ENCODE measurements at places on chromosomes 7 and 10.
A peak's percentile ranks its signal among the peaks of the same experiment; 100 is the strongest.

GRCh38 chr7:121945480-121946236 lies 72.7 kb downstream of the PTPRZ1 start:
- DNase-seq = no peak

DNA sequence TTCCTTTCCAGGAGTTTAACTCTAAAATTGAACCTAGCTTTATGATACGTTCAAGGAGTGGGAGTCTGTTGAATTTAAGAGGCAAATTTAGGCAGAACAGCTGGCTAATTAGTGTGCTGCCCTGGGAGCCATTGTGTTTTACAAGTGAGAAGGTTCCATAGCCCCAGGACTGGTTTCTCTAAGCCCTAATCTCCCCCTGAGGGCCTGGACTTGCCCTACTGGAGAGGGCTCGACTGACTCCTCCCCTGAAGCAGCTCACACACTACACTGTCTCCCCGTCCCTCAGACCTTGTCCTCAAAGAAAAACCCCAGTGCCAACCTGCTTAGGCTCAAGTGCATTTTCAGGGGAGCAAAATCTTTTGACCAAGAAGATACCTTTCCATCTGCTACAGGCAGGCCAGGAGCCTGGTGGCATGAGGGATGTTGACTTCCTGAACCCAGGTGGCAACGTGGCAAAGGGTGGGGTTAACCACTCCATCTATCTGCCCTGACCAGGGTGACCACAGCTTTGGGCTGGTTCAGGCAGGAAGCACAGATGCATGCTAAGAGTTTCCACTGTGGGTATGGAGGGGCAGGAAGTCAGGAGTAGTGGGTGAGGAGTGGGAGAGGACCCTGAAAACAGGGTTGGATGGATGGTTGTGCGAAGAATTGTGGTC lies 68.9 kb upstream of the CARD11 start:
- peak; percentile 51 for DNase-seq

- no peak for DNase-seq
These were observed 124.2 kb downstream of the TES start for GRCh38 chr7:116334555-116334954.

- no peak for DNase-seq
These were observed 29.6 kb downstream of the MAD1L1 start for GRCh38 chr7:2202901-2203765.

DNA sequence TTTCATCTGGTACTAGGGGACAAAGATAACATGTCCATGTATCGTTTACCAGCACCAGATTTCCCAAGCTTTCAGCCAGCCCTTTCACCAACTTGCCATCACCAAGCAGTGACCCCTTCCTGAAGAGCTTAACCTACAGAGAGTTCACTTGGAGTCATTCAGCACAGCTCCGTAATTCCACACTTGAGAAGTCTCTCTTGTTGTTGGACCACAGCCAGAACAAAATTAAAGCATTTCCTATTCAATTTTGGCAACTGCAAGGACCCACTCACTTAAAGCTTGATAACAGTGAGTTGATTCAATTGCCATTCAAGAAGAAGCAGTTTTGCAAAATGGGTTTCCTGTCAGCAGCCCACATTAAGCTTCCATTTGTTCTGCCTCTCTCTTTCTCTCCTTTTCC lies 88.5 kb upstream of the LRRTM3 start:
- no peak for DNase-seq

DNA sequence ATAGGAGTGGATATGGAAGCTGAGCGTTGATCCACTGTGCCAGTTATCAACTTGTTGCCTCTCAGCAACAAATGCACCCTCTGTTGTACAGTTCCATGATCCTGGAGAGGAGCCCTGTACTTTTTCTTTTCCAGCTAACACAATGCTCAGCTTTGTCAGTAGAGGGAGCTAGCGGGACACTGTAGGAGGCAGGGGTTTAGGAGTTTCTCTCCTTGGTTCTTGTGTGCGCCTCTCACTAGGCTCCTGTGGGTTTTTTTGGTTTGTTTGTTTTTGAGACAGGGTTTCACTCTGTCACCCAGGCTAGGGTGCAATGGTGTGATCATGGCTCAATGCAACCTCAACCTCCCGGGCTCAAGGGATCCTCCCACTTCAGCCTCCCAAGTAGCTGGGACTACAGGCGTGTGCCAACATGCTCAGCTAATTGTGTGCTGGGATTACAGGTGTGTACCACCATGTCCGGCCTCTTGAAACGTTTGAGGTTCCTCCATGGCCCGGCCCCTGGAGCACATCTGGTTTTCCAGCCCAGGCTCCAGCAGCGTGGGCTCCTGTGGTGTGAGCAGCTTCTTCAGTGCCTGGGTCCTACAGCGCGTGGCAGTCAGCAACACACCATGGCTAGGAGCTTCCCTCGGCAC lies 12.0 kb upstream of the MARVELD1 start:
- DNase-seq = peak; percentile 42

DNA sequence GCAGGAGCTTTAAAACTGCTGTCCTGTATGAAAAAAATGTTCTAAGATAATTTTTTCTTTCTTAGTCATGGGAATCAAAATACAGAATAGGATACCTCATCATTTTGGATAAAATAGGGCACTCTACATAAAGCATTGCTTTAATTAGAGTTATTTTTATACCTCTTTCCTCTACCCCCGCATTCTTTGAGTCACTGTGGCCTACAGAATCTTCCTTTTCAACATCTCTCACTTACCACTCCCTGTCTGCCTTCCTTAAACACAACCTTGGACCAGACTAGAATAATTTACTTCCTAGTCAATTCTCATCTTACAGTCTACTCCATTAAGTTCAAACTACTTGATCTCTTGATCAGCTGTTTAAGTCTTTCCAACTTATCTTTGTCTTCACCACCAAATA lies 462.3 kb downstream of the PHTF2 start:
- no peak for DNase-seq

DNA sequence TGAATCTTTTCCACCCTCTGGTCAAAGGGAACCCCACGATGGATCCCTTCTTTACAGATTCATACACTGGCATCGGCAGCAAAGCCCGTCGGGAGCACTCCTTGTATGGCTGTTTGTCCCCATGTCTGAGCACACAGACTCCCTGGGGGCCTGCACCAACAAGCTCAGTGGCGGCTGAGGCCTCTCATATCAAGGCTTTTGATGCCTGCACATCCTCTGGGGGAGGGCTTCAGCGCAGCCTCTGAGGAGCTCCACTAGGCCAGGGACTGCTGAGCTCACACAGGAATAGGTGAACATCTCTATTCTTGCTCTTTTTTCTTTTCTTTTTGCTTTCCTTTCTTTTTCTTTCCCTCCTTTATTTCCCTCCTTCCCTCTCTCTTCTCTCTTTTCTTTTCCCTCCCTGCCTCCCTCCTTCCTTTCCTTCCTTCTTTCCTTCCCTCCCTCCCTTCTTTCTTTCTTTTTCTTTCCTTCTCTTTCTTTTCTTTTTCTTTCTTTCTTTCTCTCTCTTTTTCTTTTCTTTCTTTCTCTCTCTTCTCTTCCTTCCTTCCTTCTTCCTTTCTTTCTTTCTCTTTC lies 174.6 kb downstream of the CCDC3 start:
- DNase-seq = no peak

- no peak for DNase-seq
These were observed 121.7 kb downstream of the PRPF18 start for GRCh38 chr10:13708256-13708990.

DNA sequence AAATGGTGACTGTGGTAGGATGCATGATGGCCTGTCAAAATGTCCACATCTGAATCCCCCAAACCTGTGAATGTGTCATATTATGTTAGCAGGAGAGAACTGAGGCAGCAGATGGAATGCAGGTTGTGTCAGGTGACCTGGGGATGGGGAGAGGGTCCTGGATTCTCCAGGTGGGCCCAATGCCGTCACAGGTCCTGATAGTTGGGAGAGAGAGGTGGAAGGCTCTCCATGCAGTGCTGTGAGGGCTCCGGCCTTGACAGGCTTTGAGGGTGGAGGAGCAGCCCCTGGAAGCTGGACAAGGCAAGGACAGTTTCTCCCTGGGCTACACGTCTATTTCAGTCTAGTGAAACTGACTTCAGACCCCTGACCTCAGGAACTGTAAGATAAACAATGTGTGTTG lies 330.9 kb upstream of the ZNF32 start:
- no peak for DNase-seq

DNA sequence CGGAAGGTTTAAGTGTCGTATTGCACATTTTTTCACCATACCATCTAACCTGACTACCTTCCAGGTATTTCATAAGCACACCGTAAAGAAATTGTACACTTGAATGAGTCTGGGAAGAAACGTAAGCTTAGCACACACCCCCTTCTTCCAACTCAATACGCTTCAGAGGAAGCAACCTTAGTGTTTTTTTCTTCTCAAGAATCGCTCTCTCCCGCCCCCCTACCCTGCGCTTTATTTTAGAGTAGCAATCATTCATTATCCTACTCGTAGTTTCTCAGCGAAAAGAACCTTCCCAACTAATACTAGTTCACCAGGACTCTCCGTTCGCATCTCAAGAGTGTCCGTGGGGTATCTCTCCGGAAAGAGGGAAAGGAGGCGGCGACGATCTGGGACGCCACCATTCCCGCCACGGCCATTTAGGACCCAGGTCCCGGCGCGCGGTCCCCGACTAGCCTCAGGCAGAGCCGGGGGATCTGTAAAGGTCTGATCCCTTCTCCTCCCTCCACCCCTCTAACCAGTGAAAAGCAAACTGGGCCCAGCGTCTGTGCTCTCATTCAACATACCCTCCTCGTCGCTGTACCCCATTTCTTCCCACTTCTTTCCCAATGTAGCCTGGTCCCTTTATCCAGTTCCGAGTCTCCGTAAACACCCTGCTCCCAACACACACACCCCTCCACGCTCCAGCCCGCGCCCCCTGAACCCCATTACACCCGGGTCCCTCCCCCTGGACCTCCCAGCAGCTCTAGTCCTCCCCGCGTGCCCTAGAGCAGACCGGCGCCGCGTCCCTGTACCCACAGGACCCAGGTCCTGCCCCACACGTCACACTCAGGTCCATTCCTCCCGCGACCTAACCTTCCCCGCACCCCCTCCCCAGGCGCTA lies 16.0 kb downstream of the MYOZ1 start:
- DNase-seq = no peak

GRCh38 chr7:159192725-159193453 lies 48.2 kb upstream of the VIPR2 start:
- no peak for DNase-seq

GRCh38 chr10:58217612-58218011 lies 50.1 kb downstream of the IPMK start:
- DNase-seq = no peak

DNA sequence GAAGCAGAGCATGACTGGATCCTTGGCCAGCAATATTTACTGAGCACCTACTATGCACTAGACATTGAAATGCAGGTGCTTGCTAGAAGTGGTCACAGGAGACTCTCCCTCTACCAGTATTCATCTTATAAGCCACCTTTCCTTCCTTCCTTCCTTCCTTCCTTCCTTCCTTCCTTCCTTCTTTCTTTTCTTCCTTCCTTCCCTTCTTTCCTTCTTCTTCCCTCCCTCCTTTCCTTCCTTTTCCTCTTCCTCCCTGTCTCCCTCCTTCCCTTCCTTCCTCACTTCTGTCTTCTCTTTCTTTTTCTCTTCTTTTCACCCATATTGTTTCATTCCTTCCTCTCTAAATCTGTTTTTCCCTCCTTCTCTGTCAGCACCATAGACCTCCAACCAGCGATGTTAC lies 47.3 kb upstream of the TCF7L2 start:
- no peak for DNase-seq

- DNase-seq = no peak
These were observed 50.6 kb upstream of the RET start for GRCh38 chr10:43026039-43026973.

DNA sequence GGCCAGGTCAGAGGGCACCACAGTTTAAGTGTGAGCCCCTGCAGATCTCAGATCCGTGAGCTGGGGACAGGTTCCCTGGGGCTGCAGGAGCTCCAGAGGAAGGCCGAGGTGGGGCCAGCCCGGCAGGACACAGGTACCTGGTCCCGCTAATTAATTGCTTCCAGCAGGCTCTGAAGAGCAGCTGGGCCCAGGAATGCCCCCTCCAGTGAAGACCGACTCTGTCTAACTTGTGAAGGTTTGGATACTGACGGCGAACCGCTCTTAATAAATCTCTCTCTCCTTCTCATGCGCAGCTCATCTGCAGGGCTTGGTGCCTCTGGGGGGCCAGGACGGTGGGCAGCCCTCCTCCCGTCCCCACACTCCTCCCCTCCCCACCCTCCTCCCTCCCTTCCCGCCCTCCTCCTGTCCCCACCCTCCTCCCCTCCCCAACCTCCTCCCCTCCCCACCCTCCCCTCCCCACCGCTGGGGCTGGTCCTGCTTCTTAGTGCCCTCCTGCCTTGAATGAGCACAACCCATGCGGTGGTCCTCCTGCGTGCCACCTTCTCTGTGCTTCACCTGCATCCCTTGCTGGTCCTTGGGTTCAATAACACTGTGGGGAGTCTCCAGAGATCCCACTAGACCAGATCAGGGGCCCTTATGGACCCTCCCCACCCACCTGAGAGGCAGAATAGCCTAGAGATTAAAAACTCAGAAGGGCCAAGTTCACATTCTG lies 38.3 kb downstream of the PDGFA start:
- DNase-seq = no peak

- no peak for DNase-seq
These were observed 540.2 kb downstream of the LRMDA start for GRCh38 chr10:75971402-75972211.

DNA sequence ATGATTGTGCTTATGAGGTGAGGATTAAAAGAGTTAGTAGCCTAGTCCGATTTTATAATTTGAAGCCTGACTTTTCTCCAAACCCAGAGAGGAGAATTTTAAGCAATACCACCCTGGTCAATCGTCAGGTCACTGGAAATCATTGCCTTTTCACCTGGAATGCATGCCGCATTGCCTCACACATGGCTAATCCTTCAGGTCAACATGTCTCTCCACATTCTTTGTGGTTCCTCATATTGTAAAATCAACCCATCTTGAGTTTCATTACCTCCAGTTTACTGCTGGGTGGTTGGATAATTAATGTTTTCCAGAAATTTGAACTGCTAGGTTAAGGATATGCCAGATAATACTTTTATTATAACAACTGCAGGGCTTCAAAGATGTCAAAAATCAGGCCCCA lies 55.6 kb upstream of the SEMA3E start:
- no peak for DNase-seq

DNA sequence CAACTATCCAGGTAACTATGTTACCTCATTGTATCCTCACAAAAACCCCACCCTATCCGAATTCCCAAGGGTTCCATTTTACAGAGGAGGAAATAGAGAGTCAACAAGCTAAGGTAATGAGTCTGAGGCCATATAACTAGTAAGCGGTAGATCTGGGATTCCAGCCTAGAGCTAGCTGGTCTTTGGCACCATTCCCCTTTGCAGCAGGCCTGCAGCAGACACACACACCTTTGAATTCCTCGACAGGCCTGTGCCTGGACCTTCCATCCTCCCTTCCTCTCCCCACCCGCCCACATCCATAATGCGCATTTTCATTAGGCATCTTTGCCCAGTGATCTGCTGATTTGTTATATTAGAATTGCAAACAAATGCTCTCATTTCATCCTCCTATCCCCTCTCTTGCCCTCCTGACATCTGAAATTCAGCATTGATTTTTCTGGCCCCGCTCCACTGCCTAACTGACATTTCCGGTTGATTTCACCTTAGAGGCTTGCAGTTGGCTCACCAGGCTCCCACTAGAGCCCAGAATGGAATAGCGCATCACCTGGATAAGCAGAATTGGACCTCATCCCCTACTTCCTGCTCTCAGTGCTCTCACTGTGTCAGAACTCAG lies 129.5 kb downstream of the PLXNA4 start:
- DNase-seq = no peak

All from activated CD4-positive, alpha-beta T cell treated with anti-CD3 and anti-CD28 coated beads, Interleukin-2, amount 50 U/mL, for 48 hours (primary cell).